ENCODE measurements at places on chromosomes 1 and 21.

GRCh38 chr1:5983361-5984103 lies 8.7 kb downstream of the NPHP4 start:
- DNase-seq, result no peak

- no peak for DNase-seq
Observed at GRCh38 chr21:43764576-43765495, 11.3 kb downstream of the CSTB start.

DNA sequence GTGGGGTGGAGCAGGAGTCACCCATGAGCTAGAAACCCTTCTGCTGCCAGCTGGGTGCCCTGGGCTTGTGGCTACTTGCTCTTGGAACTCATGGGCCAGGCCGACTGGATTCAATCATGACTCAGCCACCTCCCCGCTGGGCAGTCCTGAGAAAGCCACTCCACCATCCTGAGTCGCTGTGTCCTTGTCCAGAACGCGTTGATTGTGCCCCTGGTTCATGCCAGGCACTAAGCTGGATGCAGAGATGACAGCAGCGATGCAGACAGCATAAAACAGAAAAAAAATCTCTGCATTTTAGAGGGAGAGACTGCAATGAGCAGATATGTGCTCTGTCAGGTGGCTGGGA lies 10.6 kb downstream of the PADI1 start:
- DNase-seq, result no peak

- DNase-seq, result no peak
Observed at GRCh38 chr1:8476006-8476405, 158.1 kb downstream of the SLC45A1 start.

- DNase-seq, result no peak
Observed at GRCh38 chr21:16969636-16970035, 543.2 kb upstream of the CXADR start.

DNA sequence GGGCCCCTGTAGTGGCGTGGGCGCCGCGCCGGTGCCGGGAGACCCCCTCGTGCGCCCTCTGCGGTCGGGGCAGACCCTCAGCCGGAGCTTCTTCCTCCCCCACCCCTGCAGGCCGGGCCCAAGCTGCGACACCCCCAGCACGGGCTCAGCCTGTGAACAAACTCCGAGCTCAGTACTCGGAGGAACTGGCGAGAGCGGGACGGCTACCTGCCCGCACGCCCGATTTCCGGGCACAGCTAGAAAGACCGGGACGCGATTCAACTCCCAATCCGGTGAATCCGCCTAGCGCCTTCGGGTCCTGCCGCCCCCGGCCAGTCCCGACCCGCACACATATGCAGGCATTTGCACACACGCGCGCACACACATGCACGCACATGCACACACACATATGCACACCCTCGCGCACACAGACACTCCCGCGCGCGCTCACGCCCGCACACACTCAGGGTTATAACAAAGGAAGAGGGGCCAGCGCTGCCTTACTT lies 580 bp upstream of the BLACAT1 start:
- no peak for DNase-seq

DNA sequence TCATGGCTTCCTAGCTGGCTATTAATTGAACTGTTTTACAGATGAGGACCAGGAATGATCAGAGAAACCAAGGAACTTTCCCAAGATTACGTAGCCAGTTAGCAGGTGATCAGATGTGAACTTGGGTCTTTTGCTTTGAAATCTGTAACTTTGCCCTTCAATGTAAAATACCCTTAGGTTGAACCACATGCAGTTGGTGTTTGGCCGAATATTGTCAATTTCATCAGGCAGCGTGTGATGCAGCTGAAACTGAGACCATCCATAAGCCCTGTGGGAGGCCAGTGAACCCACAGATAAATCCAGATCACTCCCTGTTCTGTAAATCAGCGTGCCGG lies 150.8 kb downstream of the ETS2 start:
- no peak for DNase-seq

GRCh38 chr1:65497256-65497830 lies 76.9 kb downstream of the LEPR start:
- no peak for DNase-seq

GRCh38 chr1:212749821-212750535 lies 41.6 kb downstream of the NSL1 start:
- no peak for DNase-seq

DNA sequence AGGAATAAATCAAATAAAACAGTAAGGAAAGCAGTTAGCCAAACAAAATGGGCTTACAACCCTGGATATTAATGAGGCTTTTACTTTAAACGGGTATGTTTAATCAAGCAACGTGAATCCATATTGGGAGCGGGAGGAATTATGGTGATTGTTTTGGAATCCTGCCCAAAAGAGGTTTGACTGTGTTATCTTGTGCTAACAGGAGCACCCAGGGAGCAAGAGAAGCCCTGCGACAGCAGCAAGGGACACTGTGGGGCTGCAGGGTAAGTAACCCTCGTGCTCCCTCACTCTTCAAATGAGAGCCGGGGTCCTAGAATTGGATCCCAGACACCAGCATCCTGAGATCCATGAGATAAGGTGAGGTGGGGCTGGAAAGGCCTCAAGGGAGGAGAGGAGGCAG lies 72.6 kb upstream of the PGBD5 start:
- DNase-seq, result no peak

DNA sequence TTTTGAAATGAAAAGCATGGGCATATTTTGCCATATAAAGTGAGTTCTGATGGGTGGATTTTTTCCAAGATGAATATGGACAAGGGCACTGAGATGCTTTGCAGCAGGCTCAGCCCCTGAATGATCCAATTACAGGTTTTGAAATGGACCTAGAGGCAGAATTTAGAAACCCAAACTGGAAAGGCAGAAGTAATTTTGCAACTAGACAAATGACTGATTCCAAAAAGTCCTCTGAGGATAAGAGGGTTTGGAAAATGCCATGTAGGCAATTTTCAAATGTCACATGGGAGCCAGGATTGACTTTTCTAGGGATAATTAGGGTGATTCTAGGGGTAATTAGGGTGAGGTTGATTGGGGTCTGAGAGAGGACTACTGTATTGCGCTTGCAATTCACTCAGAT lies 148.9 kb upstream of the ZNF648 start:
- DNase-seq, result no peak

DNA sequence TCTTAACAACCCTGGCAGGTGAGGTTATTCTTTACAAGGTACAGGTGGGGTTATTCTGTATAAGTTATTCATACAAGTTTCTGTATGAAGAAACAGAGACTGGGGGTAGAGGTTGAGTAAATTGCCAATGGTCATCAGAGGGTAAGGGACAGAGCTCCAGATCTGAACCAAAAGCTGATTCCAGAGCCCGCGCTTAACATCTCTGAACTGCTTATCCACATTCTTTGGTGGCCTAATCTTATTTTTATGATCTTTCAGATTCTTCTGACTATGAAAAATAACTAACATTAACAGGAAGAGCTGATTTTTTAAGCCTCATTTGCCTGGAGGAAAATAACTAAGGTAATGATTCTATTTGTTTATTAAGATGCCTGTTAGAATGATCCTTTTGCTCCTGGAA lies 63.9 kb upstream of the BARHL2 start:
- no peak for DNase-seq

DNA sequence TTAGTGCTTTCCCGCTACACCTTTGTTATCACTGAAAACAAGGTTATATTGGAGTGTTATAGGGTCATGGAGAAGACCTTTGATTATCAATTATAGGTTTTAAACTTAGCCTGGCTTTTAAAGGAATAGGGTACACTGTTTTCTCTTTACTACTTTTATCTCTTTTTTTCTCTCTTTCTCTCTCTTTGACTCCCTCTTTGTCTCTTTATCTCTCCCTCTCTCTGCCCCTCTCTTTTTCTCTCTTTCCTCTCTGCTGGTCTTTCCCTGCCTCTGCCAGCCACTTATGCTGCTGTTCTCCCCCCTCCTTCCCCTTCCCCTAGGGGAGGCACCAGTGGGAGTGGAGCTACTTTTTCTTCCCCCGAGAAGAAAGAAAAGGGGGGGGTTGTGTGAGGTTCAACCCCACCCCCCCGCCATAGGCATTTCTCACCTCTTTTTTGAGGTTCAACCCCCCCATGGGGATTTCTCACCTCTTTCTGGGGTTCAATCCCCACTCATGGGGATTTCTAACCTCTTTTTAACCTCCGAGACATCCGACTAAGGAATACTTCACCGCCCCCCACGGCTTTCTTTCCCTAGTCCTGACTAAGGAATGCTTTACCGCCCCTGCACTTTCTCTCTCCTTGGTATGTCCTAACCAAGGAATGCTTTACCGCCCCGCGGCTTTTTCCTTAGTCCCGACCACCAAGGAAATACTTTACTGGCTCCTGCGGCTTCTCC lies 17.2 kb upstream of the ZBTB8B start:
- DNase-seq, result no peak
